ENCODE measurements at places on chromosomes 1 and 21.

DNA sequence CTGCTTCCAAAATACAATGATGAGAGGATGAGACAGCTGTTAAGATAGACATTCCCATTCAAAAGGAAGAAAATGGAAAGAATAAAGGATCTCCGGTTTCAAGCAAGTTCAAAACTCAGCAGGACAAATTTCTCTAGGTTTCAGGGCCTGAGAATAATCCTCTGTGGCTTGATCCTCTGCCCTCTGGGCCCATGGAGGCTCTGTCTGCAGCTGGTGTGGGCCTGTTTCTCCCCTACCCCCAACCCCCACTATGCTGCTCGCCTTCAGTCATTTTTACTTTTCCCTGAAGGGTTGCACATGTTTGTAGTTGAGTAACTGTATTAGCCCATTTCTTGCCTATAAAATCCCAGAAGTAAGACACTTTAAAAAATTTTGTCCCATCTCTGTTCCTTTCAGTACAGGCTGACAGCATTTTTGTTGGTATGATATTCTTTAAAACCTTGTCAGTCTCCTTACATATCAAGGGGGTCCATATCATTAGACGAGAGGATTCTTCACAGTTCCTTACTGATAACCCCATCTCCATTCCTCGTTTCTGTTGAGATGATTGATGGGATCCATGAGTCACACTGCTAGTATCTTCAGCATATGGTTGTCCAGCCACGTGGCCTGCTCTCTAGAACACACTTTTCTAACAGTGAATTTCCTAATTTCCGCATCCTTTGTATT lies 10.5 kb downstream of the ZMYM4 start:
- no peak for DNase-seq

- no peak for DNase-seq
Measured at GRCh38 chr1:174110053-174110452, 49.3 kb upstream of the RABGAP1L start.

DNA sequence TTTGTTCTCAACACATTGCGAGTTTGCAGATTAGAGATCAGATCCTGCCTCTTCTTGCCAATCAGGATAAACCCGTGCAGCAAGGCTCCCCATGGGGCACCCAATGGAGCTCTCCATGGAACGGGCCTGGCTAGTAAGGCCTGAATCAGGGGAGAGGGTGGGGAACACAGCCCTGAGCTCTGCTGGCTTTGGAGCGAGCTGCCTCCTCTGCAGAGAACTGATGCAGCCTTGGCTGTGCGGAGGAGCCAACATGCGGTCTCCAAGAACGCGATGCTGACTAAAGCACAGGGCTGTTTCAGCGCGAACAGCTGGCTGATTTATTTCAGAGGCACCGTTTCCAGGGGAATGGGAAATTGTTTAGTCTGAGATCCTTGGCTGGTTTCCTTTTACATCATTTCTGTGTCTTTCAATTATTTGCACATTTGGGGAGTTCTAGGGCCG lies 139.7 kb downstream of the TSEN15 start:
- DNase-seq: no peak

DNA sequence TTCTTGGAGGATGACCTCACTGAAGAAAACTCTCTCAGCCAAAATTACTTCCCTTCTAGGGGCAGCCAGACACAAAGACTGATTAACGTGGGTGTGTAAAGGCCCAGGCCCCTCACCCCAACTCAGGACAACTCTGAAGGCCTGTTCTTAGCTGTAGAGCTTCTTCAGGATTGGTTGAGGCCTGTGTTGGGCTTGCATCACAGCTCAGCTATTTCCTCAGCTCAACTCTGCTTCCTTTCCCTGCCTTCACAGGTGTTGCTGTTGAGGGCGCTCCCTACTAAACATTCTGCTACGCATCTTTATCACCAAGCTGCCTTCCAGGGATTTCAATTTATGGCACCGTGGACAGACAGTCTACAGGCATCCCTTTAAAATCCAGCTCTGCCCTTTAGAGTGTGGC lies 36.8 kb downstream of the MAB21L3 start:
- DNase-seq: no peak

DNA sequence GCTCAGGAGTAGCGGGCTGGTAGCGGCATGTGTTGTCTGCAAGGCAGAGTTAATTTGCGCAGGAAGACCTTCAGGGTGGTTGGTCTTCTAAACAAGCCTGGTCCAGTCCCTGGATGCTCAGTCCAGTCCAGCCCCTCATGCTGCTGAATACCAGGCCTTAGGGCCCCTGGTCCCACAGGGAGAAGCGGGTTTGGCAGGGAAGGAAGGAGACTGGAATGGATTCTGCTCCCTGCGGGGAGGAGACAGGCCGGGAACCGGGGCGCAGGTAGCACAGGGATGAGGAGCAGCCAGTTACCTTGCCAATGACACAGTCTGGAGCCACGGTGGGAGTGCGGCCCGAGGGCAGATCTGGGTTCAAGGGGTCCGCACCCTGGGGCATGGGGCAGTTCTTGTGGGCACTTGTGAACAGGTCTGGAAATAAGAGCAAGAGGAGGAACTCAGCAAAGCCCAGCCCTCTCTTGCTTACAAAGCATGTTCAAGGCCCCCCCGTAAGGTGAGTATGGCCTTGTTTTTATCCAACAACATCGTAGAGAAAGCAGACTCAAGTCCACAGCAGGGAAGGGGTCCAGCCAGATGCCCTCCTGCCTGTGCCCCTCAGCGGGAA lies 10.1 kb downstream of the FAM131C start:
- no peak for DNase-seq

DNA sequence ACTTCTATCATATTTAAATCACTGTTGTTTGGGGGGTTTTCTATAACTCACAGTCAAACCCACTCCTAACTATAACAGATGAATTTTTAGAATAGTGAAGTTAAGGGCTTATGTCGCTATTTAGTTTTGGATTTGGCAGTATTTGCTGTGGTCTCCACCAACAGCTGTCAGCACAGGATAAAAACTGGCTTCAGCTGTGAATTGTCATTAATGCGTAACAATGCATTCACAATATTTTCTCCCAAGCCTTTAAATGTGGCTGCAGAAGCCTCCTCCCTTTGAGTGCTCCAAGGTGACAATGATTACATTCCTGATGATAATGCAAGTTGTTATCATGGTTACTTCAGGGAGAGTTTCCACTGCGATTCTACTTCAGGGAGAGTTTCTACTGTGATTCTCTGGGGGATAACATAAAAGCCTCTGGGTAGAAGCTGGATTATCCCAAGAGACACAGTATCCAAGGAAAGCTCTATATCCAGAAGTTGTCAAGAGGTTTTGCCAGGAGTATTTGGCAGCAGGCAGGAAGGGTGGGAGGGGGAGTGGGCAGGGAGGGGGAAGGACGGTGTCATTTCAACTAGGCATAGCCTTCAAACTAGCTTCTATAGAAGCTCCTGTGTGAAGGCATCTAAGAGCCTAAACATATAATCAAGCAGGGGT lies 14.9 kb upstream of the SMIM12 start:
- DNase-seq: no peak

- DNase-seq: no peak
Measured at GRCh38 chr1:175564119-175564518, 179.3 kb downstream of the TNR start.

DNA sequence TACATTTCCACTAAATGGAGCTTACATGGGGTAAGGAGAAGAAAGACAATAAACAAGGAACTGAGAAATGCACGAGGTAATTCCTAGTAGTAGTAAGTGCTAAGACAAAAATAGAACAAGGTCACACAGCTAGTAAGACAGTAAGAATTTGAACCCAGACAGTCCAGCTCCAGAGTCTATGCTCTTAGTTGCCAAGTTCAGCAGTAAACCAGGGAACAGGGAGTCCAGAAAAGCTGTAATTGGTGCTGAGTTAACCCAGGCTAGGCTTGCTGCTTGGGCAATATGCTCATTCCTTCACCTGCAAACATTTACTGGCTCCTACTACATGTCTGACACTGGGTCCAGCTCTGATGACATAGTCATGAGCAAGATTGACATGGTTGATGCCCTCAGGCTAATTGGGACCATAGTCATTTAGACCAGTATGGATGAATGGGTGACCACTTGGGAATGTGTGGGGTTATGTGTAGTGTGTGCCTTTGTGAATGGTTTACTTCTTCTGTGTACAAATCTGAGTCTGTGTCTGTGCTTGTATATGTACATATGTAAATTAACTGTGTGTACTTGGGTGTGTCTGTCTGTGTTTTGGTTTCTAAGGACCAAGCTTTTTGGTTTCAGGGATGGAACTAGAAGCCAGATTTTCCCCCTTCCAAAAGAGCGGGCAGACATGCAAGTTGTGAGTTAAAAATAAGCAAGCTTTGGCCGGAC lies 2.0 kb downstream of the GPX7 start:
- DNase-seq: no peak

GRCh38 chr1:109793089-109793485 lies 29.4 kb upstream of the EPS8L3 start:
- DNase-seq: no peak

GRCh38 chr21:14308234-14308633 lies 74.7 kb downstream of the HSPA13 start:
- DNase-seq: no peak

DNA sequence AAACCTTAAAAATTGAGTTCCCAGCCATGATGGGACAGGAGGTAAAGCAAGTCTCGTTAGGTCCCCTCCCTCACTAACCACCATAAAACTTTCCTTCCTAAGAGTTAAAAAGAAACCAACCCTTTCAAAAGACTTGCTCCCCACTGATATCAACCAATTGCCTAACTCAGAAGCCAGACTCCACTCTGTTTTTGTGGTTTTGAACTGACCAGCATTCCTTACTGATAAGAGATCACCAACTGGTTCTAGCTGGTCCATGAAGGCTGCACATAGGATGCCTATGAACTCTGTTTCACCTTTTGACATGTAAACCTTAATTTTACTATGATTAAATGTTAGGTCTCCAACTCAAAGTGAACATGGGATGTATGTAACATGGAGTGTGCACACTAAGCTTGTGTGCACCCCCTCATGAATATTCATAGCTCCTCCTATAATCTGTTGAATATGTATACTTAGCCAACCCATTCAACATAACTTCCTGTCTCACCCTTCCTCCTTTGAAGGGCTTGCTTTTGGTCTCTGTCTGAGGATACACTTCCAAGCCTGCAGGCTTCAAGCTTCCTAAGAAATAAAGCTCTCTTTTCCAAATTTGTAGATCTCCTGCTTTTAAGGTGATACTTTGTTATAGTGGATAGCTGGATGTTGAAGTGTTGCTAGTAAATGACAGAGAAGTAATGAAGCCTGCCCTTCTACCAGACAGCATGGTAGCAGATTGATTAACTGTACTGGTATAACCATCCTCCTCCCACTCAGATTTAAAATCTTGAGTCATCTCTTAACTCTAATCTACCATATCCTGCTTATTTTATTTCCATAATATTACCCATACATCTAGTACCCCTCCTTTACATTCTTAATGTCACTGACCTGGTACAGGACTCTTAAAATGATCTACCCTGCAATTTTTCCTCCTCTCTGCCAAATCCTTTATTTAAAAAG lies 95.6 kb downstream of the ZNF644 start:
- DNase-seq: no peak

- no peak for DNase-seq
Measured at GRCh38 chr21:25324666-25325065, 282.6 kb downstream of the MRPL39 start.

DNA sequence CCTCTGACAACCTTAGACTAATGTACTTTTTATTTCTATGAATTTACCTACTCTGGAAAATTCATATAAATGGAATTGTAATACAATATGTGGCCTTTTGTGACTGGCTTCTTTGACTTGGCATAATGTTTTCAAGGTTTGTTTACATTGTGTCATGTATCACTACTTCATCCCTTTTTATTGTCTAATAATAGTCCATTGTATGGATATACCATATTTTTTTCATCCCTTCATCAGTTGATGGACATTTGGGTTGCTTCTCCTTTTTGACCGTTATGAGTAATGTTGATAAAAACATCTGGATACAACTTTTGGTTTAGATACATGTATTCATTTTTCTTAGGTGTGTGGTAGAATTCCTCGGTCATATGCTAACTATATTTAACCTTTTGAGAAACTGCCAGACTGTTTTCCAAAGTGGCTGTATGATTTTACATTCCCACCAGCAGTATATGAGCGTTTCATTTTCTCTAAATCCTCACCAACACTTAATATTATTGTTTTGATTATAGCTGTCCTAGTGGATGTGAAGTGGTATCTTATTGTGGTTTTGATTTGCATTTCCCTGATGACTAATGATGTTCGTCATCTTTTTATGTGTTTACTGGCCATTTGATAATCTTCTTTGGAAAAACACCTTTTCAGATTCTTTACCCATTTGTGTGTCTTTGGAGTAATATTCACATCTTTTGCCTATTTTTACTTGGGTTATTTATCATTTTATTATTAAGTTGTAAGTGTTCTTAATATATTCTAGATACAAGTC lies 3.5 kb downstream of the RO60 start:
- no peak for DNase-seq

DNA sequence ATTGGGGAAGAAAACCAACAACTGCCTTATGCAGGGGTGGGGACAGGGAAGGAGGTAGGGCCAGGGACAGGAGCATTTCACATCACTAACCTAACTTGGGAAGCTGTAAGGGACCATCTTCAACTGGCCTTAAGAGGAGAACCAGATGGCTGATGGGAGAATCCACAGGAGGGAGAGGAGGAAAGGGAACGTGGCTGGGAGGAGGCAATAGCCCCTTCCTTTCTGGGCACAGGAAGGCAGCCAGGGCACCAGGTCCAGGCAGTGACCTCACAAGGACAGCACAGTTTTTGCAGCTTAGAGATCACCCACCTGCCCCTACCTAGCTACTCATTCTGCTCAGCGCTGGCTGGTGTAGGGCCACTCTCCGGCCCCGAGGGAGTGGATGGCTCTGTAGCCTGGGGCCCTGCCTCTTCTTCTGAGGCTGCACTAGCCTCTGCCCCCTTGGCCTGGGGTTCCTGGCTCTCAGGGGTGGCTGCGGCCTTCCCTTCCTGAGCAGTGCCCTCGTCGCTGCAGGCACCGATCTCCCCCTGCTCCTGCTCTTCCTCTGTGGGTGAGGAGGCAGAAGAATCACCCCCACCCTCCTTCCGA lies 1.7 kb downstream of the MARCKSL1 start:
- DNase-seq: no peak

GRCh38 chr21:34180826-34181359 lies 107.5 kb downstream of the MRPS6 start:
- DNase-seq: no peak

DNA sequence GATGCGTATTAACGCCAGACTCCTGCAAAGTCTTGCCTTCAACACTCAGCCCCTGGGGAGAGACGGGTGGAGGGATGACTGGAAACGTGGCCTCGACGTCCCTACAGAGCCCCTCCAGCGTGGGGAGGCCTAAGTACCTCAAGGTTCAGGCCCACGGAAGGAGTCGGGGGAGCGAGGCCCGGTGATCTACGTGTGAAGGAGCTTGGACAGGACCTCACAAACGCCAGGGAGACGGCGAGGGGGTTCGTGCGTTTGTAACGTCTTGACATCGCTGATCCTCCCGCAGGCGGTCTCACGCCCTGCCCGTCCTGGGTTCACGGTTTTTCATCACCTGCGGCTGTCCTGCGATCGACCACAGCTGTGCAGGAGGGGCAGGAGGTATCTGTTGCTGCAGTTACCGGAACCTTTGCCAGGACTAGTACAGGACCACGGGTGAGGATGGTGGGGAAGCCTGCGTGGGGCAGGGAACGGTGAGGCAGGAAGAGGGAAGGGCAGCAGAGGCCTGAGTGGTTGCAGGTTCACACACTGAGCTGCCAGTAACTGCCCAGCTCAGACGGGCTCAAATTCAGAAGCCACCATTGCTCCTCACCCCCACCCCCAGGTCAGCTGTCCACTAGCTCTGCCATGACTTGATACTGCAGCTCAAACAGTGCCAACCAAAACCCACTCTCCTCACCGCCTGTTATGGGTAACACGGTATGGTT lies 889 bp upstream of the CCNL2 start:
- DNase-seq: no peak

Measured in activated T-helper 1 cell treated with Interleukin-2 at 50 U/mL for 16 hours (primary cell).